ENCODE measurements at places on chromosomes 4 and X.

- DNase-seq: no peak
Observed at GRCh38 chrX:13165266-13166189, 121.1 kb upstream of the FAM9C start.

GRCh38 chrX:64975491-64975890, 759 bp downstream of the ZC4H2 start:
- peak; percentile 44 for DNase-seq

DNA sequence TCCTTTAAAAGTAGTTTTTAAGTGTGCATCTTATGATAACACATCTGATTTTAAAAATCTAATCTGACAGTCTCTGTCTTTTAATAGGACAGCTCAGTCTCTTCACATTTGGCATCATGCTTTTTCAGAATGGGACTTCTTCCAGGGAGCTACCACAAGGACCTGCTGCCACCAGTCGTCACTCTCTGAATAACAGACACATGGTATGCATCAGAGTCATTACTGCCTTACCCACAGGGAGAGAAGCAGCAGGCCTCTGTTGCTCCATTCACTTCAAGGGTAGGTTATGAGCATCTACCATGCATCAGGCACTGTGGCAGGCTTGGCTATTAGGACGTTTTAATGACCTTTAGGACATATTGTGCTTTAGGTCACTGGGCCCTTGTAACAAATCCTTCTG, 50.0 kb upstream of the AFAP1 start:
- no peak for DNase-seq

- no peak for DNase-seq
Observed at GRCh38 chr4:76055016-76055415, 19.1 kb upstream of the CXCL11 start.

- no peak for DNase-seq
Observed at GRCh38 chrX:97539970-97540519, 656.3 kb downstream of the RPA4 start.

- peak; percentile 44 for DNase-seq
Observed at GRCh38 chr4:141711211-141711610, 74.8 kb downstream of the IL15 start.

GRCh38 chr4:135434936-135435335, 1233.3 kb upstream of the PABPC4L start:
- DNase-seq: no peak

DNA sequence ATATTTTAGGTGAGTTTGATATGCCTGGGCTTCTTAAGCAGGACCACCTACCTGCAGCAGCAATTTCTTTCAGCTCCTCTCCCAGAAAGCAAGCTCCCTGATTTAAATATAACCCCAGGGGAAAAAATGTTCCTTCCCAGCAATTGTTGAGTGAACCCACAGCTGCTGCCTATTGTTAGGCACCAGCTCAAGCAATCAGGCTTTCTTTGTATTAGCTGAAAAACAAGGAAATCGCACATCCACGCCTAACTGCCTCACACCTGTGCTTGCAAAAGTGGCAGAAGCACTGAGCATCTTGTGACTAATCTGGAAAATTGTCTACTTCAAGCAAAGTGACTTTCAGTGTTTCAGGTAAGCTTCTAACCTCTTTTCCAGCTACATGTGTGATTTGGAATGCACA, 432.2 kb downstream of the SMARCA1 start:
- no peak for DNase-seq

DNA sequence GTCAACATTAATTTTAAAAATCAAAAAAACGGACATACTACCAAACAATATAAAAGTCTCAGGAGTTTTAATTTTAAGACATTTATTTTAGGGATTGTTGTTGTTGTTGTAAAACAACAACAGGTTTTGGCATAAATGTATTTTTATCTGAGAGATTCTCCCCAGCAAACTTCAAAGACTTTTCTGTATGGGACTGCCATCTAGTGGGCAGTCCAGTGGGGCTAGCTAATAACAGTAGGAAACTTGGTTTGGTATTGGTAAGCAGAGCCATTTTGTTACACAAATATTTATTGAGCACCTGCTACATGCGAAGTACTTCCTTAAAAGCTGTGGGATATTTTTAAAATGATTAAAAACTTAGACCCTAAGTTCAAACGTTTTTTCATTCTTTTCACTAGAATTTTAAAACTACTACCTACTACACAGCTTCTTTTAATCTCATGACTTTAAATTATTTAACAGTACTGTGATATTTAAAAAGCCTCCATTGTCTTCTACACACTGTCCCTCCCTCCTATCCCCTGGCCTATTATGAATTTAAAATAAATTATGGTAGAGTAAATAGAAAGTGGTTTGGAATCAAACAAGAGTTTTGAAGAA, 1028.4 kb upstream of the INTU start:
- peak; percentile 69 for DNase-seq

DNA sequence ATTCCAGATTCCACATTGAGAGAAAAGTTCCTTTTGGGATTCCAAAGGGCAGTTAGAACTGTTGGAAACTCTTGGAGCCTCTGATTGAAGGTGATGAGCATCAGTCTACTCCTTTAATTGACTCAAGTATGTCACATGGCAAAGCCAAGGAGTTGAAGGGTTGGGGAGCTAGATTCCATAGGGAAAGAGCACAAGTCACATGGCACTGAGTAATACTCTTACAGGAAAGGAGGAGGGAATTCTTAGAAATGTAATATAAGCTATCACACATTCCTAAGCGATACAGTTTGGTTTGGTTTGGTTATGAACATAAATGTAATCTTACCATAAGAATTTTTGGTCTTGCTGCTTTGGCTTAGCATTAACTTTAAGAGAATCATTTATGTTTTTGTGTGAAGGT, 15.7 kb downstream of the SPCS3 start:
- no peak for DNase-seq

- no peak for DNase-seq
Observed at GRCh38 chr4:77843628-77844027, 19.0 kb upstream of the MRPL1 start.

DNA sequence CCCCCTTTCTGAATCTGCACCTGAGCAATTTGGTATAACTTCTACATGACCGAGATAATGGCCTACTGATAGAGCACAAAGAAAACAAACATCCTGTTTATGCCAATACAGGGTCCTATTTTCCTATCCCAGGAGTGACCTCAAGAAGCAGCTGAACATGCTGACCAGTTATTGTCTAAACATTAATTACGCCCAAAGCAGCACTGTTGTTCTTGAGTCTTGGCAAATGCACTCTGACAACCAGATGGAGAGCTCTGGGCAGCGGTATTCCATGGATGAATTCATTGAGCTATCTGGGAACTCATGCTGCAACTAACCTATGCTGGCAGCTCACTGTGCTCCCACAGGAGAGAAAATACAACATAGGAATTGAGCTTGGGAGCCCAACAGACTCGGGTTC, 52.6 kb downstream of the PCYT1B start:
- DNase-seq: peak; percentile 3

DNA sequence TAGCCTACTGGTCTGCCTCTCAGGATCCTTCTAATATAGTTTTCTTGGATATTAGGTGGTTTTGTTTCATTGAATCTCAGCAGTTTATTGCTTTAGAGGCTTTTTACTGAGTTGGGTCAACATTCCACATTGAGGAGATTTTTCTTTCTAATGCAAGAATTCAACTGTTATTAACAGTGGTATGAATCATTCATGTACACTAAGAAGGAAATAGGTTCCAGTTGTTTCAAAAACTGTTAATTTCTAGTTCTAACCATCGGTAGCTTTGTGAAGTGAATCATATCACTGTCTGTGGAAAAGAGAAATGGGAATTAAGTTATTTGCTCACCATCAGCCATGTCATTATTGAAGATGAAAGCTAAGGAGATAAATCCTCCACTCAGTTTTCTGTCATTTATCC, 331.5 kb downstream of the RPA4 start:
- DNase-seq: no peak

GRCh38 chr4:169439244-169439643, 168.5 kb upstream of the SH3RF1 start:
- DNase-seq: peak; percentile 31

- DNase-seq: peak; percentile 31
Observed at GRCh38 chrX:7987160-7988012, 60.2 kb upstream of the PNPLA4 start.

GRCh38 chr4:152221816-152222516, 313.9 kb downstream of the FBXW7 start:
- no peak for DNase-seq

GRCh38 chrX:34300871-34301270, 168.8 kb upstream of the FAM47A start:
- peak; percentile 59 for DNase-seq

DNA sequence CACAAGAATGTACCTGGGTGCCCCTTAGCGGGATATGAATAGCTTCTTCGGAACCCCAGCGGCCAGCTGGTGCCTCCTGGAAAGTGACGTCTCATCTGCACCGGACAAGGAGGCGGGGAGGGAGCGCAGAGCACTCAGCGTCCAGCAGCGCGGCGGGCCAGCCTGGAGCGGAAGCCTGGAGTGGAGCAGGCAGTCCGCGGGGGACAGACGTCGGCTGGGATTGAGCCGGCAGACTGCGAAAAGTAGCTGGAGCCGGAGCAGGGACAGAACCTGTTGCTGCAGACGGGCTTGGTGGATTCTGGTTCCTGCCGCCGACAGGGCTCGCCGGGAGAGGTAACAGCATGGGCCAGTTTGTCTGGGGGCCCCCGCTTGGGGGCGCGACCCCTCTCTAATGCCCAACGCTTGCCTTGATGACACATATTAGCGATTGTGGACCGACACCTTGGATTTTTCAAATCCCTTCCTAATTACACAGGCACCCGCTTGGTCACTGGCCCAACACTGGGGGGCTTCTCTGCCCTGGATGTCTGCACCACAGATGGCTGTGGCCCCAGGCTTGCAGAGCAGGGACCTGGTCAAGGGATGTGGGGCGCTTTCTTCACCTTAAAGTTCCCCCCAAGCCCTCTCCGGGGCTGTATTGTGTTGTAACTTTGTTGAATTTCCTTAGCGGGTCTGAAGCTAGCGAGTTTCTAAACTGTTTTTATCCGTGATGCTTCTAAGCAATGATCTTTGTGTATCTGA, at the start of gene NPFFR2:
TSS of gene NPFFR2 (plus strand) at position 133 of the 741 bp plus-strand sequence. CDS start 96,592 bp downstream, outside the sequence.
- DNase-seq: peak; percentile 80

GRCh38 chr4:24915121-24915922, 2.5 kb upstream of the CCDC149 start:
- no peak for DNase-seq

DNA sequence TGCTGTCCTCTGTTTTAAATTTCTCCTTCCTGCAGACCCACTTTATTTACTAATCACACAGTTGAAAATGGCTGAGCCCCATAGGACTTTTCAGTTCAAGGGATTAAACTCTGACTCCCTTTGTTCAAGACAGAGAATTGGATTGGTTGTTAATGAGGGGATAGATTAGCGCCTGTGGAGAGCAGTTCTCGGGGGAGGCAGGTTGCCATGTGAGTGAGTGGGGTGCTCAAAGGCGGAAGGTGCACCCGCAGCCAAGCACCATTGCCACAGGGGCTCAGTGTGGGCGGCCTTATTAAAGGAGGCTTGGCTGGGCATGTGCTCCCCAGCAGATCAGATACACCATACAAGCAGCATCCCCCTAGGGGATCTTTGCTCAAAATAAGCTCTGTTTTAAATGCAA, 7.9 kb upstream of the CBR4 start:
- DNase-seq: no peak

DNA sequence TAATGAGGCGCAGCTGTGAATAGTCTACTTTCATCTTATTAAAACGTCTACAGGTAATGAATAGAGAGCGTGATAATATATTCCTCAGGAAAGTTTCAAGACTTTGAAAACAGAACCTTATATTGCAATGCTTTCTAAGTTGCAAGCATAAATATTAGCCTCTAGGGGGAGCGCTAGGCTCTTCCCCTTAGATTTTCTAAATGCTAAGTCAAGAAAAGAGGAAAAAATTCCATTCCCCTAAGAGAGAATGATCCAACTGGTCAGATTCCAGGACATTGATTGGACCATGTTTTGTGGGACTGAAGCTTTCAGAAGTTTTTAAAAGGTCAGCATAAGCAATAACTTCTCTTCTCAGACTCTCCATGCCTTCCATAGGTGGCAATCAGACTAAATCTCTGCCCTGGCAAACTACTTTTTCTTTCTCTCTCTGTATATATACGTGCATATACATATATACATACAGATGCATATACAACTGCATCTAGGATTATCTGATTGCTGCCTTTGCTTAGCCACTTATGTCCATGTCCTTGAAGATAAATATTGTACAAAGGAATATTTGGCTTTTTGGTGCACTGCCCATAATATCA, 492.9 kb downstream of the INPP4B start:
- DNase-seq: peak; percentile 82

- no peak for DNase-seq
Observed at GRCh38 chrX:153477364-153477857, 7.0 kb upstream of the HAUS7 start.

- DNase-seq: no peak
Observed at GRCh38 chr4:110032603-110033002, 119.9 kb downstream of the EGF start.

GRCh38 chrX:1531096-1531890, 5.7 kb downstream of the P2RY8 start:
- no peak for DNase-seq

DNA sequence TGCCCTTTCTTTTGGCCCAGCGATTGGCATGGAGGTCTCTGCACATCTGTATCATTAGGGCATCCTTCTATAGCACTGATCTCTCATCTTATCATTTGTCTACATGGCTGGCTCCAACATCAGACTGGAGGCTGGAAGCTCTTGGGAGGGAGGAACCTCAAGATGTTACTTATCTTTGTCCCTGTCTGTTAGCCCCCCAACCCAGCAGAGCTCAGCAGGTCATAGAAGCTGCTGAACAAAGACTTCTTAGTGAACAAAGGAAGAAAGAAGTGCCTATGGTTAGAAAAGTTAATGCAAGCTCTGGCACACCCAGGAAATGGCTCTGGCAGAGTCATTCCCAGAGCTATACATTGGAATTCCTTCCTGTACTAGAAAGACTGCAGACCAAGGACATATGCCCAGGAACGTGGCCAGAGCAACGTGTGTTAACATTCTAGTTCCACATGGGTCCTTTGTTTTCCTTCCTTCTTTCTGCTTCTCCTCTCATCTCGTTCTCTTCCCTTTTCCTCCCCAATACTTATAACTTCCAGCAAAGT, 74.0 kb downstream of the SEL1L3 start:
- no peak for DNase-seq

Data from astrocyte of the hippocampus (primary cell).